Foreskin keratinocyte (primary cell): ENCODE measurements at places on chromosomes 4 and X. TPM values are rescaled to one million over a fixed set of nuclear protein-coding genes. Genes with fewer than 3 reads are reported as not detected.
A peak's percentile ranks its signal among the peaks of the same experiment; 100 is the strongest.

DNA sequence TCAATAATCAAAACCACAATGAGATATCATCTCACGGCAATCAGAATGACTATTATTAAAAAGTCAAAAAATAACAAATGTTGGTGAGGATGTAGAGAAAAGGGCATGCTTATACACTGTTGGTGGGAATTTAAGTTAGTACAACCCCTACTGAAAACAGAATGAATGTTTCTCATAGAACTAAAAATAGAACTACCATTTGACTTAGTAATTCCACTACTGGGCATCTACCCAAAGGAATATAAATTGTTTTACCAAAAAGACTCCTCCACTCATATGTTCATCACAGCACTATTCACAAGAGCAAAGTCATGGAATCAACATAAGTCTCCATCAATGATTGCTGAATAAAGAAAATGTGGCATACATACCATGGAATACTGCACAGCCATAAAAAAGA lies 278.1 kb upstream of the ARSJ start:
- no peak for DNase-seq

- DNase-seq: no peak
Measured at GRCh38 chr4:140463182-140463581, 34.9 kb downstream of the MGAT4D start.

Gene SLC25A53
- total RNA-seq: 2.0 and 2.3 TPM in 2 replicates

Gene ZNF280C
- 5.0 and 5.3 TPM in 2 replicates for total RNA-seq

- no peak for DNase-seq
Measured at GRCh38 chr4:152778656-152779512, 646 bp downstream of the TIGD4 start.

DNA sequence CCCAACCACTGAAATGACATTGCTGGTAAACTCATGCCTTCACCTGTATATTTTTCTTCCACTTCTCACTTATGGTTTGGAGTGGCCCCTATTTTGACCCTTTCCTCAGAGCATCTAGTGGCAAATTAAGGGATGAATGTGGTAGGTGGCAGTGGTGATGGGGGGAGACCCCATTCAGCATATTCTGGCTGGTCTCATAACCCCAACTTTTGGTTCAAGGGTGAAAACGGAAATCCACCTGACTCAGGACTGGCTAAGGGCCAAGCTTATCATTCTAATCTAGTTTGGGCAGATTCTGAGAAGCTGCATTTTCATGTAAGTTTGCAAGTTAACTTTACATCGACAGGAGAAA lies 47.0 kb upstream of the NSUN7 start:
- no peak for DNase-seq

DNA sequence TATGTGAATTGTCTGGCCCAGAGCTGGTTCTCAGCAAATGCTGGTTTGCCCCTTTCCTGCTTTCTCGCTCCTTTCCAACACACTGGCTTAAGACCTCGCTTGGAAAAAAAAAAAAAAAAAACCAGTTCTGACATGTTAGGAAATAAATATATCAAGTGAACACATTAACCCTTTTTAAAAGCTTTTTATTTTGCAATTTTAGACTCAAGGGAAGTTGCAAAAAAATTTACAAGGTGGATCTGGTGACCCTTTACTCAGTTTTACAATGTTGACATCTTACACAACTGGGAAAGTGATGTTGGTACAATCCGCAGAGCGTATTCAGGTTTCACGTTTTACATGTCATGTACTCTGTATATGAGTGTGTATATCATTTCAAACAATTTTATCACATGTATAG lies 100.1 kb downstream of the RTL5 start:
- DNase-seq: no peak

GRCh38 chrX:153802513-153803045 lies 8.1 kb downstream of the SSR4 start:
- DNase-seq: no peak

Gene PABPC5
- not detected in 2 replicates for total RNA-seq

Gene SPANXN3
- not detected in 2 replicates for total RNA-seq

Gene TAF7L
- total RNA-seq: 0.03 TPM in 1 of 2 replicates, not detected in the other

GRCh38 chr4:23423540-23423939 lies 466.3 kb downstream of the PPARGC1A start:
- DNase-seq: no peak

Gene RAB33A
- 0.10 TPM in 1 of 2 replicates, not detected in the other for total RNA-seq

GRCh38 chrX:56343219-56343618 lies 111.1 kb downstream of the KLF8 start:
- no peak for DNase-seq

DNA sequence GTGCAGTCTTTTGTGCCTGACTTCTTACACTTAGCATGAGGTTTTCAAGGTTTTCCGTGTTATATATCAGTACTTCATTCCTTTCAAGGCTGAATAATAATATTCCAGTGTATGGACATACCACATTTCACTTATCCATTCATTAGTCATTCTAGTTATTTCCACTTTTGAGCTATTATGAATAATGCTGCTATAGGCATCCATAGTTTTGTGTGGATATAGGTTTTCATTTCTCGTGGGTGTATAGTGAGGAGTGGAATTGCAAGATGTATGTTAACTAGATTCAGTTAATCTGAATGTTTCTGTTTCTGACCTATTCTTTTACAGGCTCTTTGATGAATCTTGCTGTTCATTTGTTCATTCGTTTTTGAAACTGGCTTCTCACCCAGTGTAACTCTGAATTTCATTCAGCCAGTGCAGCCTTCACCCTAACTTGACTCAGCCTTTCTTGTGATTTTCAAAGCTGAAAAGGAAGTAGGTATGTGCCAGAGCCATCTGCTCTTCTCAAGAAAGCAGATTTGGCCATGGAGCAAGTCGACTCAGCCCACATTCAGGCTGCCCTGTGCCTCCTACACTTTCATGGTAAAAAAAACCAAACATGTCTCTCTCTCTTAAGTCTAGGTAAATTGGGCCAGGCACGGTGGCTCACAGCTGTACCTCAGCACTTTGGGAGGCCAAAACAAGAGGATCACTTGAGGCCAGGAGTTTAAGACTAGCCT lies 56.3 kb upstream of the NOCT start:
- DNase-seq: no peak

- DNase-seq: no peak
Measured at GRCh38 chr4:38317041-38317674, 346.8 kb upstream of the KLF3 start.

- DNase-seq: no peak
Measured at GRCh38 chr4:114025176-114025777, 45.8 kb upstream of the ARSJ start.

Gene BTK
- 0.07 TPM in 1 of 2 replicates, not detected in the other for total RNA-seq

Gene PWWP3B
- 0.03 and 0.07 TPM in 2 replicates for total RNA-seq

DNA sequence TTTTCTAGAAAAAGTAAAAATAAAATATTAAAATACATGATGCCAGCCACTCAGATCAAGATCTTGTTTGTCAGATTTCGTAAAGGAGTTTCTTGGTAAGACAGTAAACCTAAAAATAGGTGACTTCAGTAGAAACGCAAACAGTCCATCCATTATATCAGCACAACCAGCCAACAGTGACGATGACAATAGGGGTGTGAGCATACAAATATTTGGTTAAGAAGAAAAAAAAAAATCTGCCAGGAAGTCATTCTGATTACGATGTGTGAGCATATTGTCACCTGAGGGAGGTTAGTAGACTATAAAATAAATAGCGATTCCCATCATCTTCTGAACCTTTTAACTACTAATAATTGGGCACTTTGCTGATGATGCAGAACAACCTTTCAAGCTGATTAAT lies 37.6 kb downstream of the SLC7A11 start:
- DNase-seq: no peak

DNA sequence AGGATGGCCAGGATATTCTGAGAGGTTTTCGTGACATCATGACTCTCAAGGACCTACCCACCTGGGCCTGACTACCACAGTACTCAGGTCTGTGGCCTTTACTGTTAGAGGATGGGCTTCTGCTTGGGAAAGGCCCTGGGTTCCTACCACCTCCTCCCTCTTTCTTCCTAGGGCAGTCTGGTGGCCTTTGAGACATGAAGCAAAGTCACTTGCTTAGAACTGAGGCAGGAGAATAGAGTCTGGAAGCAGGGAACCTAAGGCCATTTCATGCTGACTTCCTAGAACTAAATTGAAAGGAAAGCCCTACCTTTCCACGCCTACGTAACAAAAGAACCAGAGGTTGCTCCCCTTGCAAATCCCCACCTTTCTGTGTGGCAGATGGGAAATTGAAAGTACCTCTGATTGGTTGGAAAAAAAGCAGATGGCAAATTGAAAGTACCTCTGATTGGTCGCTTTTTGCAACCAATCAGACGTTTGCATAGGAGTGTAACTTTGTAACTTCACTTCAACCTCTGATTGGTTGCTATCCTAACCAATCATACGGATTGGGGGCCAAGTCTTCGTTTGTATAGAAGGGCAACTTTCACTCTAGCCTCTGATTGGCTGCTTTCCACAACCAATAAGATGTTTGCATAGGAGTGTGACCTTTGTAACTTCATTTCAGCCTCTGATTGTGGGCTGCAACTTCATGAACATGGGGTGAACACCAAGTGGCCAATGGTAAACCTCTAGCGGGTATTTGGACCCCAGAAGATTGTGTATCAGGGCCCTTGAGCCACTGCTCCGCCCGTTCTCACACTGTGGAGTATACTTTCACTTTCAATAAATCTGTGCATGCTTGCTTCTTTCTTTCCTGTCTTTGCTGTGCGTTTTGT lies 9.9 kb upstream of the AKAP14 start:
- no peak for DNase-seq

Gene CRLF2
- total RNA-seq: not detected in 2 replicates

DNA sequence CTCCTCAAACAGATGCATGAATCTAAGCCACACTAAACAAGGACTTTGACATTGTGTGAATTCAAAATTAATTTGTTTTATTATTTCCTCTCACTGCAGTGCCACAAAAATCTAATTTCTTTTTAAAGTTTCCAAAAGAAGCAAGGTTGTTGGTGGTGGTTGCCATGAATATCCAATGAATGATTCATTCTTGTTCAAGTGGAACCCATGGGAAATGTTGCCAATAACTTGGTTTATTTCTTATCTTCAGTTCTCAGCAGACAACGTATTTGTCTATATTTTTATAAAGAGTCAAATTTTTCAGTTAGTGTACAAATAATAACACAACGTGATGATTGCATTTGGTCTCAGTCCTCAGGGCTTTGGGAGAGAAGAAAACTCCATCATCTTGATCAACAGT lies 309.4 kb upstream of the NOCT start:
- DNase-seq: no peak

- DNase-seq: no peak
Measured at GRCh38 chr4:4672402-4672801, 130.6 kb upstream of the STX18 start.

Gene TSPAN6
- 18.3 and 18.4 TPM in 2 replicates for total RNA-seq

DNA sequence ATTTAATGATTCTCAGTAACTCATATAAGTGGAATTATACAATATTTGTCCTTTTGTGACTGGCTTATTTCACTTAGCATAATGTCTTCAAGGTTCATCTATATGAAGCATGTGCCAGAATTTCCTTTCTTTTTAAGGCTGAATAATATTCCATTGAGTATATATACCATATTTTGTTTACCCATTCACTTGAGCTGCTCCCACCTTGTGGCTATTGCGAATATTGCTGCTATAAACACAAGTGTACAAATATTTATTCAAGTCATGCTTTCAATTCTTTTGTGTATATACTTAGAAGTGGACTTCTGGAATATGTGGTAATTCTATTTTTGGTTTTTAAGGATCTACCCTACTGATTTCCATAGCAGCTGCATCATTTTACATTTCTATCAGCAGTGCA lies 219.1 kb downstream of the MID1 start:
- no peak for DNase-seq

GRCh38 chrX:137194164-137194563 lies 160.4 kb upstream of the GPR101 start:
- DNase-seq: no peak

Gene SPACA5
- total RNA-seq: not detected in 2 replicates

DNA sequence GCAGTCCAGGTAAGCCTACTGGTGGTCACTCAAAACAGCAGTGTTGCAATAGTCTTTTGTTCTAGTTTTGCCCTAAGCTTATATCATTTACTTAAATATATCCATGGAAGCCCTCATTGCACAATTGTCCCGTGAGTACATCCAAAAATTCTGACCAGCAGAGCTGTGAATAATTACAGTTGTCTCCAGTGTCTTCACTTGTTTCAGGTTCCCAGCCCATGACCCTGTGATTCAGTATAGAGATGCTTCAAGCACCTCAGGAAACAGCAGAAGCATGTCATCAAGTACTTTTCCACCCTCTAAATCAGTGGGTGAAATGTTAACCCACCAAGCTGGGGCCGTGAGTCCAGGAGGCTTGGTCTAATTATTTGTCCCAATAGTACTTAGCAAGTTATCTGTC lies 214.9 kb upstream of the RPS6KA3 start:
- DNase-seq: no peak

DNA sequence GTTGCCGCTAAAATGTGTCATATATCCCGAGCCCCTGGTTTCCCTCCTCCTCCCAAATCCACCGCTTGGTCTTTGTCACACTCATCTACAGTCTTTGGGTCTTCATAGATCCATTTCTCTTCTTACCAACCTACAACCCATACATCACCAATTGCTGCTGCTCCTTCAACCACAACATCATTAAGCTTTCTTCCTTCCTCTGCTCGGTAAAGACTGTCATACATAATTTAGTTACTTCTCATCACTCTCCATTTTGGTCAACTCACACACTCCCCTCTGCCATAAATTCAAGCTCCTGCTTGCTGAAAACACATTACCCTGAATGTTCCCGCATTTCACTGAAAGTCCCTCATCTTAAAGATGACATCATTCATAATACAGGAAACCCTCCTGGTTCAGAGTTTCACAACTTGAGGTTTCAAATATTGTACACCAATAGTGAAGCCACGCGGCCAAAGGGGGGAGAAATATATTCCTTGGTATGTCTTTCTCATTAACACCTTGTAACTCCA lies 1.7 kb upstream of the DCTD start:
- peak; percentile 21 for DNase-seq

DNA sequence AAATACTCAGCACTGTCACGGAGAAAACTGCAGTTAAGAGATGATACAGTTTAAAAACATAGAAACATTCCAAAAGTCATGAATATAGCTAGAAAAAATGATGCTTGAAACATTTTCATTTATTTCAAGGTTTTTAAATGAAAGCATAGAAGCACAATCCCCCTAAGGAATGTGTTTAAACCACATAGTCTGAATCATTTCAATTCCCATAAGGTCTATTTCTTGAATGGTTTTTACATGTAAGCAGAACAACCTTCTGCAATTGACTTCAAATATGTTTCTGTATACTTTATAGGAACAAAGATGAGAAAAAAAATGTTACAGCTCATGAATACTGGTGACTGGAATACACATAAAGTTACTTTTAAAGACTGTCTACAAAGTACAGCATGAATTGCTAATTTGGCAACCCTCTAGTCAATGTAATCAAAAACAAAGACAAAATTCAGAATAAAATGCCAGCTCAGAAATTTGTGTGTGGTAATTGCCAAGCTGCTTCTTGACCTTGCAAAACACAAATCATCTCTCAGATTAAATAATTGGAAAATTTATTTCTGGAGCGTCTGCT lies 886.4 kb upstream of the ADGRL3 start:
- DNase-seq: peak; percentile 25

DNA sequence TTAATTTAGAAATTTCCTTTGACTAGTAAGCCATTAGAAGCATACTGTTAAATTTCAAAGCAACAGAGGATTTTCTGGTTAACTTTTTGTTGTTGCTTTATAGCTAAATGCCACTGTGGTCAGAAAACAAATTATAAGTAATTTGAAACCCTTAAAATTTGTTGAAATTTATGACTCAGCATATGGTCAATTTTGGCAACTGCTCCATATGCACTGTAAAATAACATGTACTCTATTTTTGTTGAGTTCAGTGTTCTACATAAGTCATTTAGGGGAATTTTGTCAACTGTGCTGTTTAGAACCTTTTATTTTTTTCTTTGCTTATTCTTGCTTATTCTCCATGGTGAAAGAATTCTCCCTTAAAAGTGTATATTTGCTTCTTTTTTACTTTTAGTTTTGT lies 28.6 kb downstream of the SCLT1 start:
- no peak for DNase-seq

Gene BMP15
- not detected in 2 replicates for total RNA-seq

Gene MAGED4B
- total RNA-seq: 2.7 and 8.8 TPM in 2 replicates
